ENCODE measurements at places on chromosomes 12 and 14.

DNA sequence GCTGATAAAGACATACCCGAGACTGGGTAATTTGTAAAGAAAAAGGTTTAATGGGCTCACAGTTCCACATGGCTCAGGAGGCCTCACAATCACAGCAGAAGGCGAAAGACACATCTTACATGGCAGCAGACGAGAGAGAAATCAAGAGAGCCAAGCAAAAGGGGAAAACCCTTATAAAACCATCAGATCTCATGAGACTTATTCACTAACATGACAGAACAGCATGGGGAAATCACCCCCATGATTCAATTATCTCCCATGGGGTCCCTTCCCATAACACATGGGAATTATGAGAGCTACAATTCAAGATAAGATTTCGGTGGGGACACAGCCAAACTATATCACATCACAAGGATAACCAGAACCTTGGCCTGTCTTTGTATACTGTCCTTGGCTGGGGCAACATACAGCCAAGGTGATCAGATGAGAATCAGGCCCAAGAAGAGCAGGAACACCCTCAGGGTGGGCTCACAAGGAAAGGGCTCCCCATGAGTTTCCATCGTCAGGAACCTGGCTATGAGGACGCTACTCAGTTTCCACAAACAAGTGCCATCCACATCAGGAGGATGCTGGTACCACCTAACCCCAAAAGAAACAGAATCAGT is 152.7 kb downstream of the FOXN3 start:
- DNase-seq, result peak; percentile 66
- H3K27me3 ChIP-seq, result no peaks in the 10 kb centered on the region
- H3K4me3 ChIP-seq, result peak overlapping the region; percentile 6
- peaks cover 1% of the 10 kb centered on the region for H3K36me3 ChIP-seq
- H3K27ac ChIP-seq, result no peak overlapping the region

- H3K4me1 ChIP-seq, result no peaks in the 10 kb centered on the region
- peaks cover 4% of the 10 kb centered on the region for H3K36me3 ChIP-seq
- no peak overlapping the region for H3K27ac ChIP-seq
- DNase-seq, result peak; percentile 17
- H3K4me3 ChIP-seq, result no peak overlapping the region
- no peaks in the 10 kb centered on the region for H3K27me3 ChIP-seq
Observed at GRCh38 chr12:45907955-45908354, 82.4 kb downstream of the SCAF11 start.

- no peak overlapping the region for H3K4me3 ChIP-seq
- no peak overlapping the region for H3K27ac ChIP-seq
- peaks cover 18% of the 10 kb centered on the region for H3K4me1 ChIP-seq
- H3K36me3 ChIP-seq, result no peaks in the 10 kb centered on the region
Observed at GRCh38 chr14:91778217-91778616, 46.3 kb upstream of the CATSPERB start.

DNA sequence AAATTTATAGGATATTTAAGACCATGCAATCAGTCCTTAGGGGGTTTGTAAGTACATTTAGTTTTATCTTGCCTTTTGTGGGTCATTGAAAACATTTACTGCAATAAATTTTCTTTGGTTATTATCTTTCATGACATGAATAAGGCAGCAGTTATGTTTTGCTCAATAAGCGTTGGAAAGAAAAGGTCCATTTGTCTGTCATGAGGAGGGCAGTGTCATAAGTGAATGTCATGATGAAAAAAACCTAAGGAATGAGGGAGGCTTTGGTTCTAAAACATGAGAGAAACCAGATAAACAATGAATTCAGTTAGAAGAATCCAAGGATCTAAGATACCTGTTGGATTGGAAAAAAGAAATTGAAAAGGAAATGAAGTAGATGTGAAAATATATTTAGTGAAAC is 209.4 kb downstream of the NAV3 start:
- no peaks in the 10 kb centered on the region for H3K4me1 ChIP-seq
- no peak for DNase-seq
- no peak overlapping the region for H3K4me3 ChIP-seq
- H3K36me3 ChIP-seq, result no peaks in the 10 kb centered on the region
- no peak overlapping the region for H3K27ac ChIP-seq

GRCh38 chr12:19183121-19183838 is 53.7 kb downstream of the PLEKHA5 start:
- H3K4me1 ChIP-seq, result no peaks in the 10 kb centered on the region
- no peaks in the 10 kb centered on the region for H3K36me3 ChIP-seq
- no peaks in the 10 kb centered on the region for H3K27me3 ChIP-seq
- no peak overlapping the region for H3K4me3 ChIP-seq
- no peak overlapping the region for H3K27ac ChIP-seq
- no peak for DNase-seq

- H3K36me3 ChIP-seq, result peaks cover 2% of the 10 kb centered on the region
- no peak overlapping the region for H3K4me3 ChIP-seq
- DNase-seq, result no peak
- H3K27ac ChIP-seq, result no peak overlapping the region
Observed at GRCh38 chr12:123064366-123064765, 83.9 kb downstream of the ARL6IP4 start.

GRCh38 chr12:94247246-94247645 is 98.9 kb downstream of the PLXNC1 start:
- no peak for DNase-seq
- no peak overlapping the region for H3K4me3 ChIP-seq
- H3K27me3 ChIP-seq, result no peaks in the 10 kb centered on the region
- H3K36me3 ChIP-seq, result peaks cover 25% of the 10 kb centered on the region
- H3K4me1 ChIP-seq, result peaks cover 36% of the 10 kb centered on the region

DNA sequence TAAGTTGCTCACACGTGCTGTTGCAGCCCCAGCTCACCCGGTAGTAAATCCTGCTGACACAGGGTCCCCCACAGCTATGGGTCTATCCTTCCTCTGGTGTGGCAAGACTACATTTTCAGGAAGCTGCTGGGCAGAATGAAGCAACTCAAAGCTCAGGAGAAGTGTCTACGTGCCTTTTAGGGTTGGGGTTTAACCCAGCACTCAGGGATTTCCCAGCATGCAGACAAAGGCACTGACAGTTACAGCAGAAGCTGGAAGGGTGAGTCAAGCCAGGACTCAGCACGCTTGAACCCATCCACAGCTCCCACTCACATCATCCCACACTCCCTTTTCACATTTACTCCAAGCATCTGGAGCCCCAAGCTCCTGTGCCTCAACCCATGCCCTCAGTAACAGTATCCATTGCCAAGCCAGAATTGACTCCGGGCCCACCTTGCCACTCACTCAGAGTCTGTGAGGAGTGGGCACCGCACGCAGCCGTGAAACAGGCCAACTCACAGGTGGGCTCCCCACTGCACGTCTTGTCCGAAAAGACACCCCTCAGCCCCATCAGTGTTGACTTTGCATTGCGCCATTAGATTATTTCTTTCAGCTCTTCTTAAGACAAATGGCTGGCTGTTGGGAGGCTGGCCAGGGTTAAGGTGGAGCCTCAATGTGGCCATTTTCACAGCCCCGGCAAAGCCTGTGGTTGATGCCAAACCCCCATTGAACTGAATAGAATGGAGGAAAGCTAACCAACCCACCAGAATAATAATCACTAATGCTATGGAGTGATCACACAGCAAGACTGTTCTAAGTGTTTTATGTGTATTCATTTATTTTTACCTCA is 59.6 kb downstream of the ZFP36L1 start:
- DNase-seq, result no peak
- H3K27ac ChIP-seq, result no peak overlapping the region
- peak overlapping the region; percentile 16 for H3K4me3 ChIP-seq

DNA sequence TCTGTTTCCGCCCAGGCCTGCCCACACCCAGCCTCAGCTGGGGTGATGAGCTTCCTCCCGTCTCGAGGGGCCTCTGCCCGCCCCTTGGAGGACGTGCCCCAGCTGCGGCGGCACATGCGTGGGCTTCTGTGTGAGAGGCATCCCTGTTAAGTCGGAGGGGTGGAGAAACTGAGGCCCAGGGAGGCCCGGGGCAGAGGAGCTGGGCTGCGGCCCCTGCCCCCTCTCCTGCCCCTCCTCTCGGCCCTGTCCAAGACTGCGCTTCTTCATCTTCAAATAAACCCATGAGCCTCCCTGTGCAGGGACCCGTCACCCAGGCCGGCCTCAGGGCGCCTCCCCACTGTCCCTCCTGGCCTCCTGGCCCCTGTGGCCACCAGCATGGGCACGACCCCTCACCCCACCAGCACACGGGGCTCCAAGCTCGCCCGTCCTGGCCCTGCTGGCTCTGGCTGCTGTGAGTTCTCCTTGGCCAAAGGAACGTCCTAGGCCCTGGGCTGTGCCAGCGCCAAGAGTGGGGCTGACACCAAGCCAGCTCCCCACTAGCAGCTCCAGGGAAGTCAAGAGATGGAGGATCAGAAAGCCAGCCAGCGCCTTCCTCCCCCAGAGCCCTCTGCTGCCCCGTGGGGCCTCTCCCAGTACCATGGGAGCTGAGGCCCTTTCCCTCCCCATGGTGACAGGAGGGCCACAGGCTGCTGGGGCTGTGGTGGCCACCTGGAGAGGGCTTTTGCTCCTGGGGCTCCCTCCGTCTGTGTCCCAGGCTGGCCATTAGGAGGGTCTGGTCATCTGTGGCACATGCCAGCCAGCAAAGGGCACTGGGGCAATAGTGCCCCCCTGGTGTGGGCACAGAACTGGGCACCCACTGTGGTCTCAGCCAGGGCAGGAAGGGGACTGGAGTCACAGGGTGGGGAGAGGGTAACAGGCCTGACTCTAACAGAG is 180.4 kb downstream of the KIF26A start:
- no peaks in the 10 kb centered on the region for H3K36me3 ChIP-seq
- H3K4me3 ChIP-seq, result no peak overlapping the region
- DNase-seq, result no peak
- H3K27ac ChIP-seq, result no peak overlapping the region
- H3K4me1 ChIP-seq, result no peaks in the 10 kb centered on the region

- no peak overlapping the region for H3K4me3 ChIP-seq
- H3K4me1 ChIP-seq, result no peaks in the 10 kb centered on the region
- H3K36me3 ChIP-seq, result no peaks in the 10 kb centered on the region
- no peaks in the 10 kb centered on the region for H3K27me3 ChIP-seq
- DNase-seq, result no peak
Observed at GRCh38 chr12:51630986-51631385, 40.0 kb downstream of the SCN8A start.

- no peaks in the 10 kb centered on the region for H3K27me3 ChIP-seq
- no peak overlapping the region for H3K4me3 ChIP-seq
- no peak for DNase-seq
- no peaks in the 10 kb centered on the region for H3K36me3 ChIP-seq
- peak overlapping the region; percentile 50 for H3K27ac ChIP-seq
- H3K4me1 ChIP-seq, result no peaks in the 10 kb centered on the region
Observed at GRCh38 chr14:42011221-42011620, 404.5 kb downstream of the LRFN5 start.

DNA sequence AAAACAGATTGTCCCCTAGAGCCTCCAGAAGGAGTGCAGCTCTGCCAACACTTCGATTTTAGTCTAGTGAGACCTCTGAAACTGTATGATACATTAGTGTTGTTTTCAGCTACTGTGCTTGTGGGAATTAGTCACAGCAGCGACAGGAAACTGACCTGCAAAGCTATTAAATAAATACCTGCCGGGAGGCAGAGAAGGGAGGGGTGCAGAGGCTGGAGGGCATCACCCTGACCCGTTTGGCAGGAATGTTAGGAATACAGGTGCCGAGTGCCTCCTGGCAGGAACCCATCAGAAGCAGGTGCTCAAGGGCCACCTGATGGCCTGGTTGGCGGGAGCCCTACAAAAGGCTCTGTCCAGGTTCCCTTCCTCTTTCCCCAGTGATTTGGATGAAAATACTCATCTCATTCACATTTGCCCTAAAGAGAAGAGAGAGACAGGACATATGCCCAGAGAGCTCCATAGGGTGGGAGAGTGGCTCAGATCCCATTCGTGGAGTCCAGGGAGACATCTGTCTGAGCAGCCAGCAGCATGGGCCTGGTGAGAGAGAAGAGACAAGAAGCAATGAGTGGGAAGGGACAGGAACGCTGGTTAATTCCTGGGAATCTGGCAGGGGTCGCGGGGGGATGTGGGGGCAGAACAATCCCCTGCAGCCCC is 44.6 kb downstream of the C14orf132 start:
- H3K36me3 ChIP-seq, result no peaks in the 10 kb centered on the region
- H3K4me1 ChIP-seq, result no peaks in the 10 kb centered on the region

- peak; percentile 36 for DNase-seq
- H3K4me3 ChIP-seq, result no peak overlapping the region
- H3K4me1 ChIP-seq, result no peaks in the 10 kb centered on the region
- no peaks in the 10 kb centered on the region for H3K36me3 ChIP-seq
- H3K27me3 ChIP-seq, result no peaks in the 10 kb centered on the region
Observed at GRCh38 chr12:57175428-57176138, 28.2 kb upstream of the LRP1-AS start.

DNA sequence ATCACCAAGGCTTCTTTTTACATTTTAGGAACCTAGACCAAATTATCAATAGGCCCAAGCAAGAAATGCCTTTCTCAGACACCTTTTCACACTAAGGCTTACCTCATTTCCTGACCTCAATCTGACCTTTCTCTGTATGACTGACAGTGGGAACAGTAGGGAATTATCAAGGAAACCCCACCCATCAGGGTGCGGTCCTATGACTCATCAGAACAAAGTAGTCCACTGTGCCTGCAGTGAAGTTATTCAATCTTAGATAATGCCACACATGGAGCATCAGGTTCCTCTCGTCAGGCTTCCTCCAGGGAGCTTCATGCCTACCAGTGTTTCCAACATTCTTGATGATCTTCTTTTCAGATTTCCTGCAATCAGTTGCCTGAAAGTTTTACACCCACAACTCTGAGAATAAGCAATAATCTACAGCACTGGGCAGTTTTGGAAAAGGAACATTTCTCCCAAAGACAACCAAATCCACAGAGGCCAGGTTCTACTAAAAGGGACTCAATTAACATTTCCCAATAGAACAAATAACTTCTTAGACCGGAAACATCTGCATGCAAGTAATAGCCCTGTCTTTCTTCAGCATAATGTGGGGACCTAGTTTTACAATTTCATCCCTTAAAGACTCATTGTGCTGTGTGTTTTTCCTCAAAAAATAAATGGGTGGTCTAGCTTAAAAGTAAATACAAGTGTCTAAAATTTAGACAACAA is 35.9 kb upstream of the TMTC2 start:
- no peaks in the 10 kb centered on the region for H3K4me1 ChIP-seq
- H3K27me3 ChIP-seq, result no peaks in the 10 kb centered on the region

DNA sequence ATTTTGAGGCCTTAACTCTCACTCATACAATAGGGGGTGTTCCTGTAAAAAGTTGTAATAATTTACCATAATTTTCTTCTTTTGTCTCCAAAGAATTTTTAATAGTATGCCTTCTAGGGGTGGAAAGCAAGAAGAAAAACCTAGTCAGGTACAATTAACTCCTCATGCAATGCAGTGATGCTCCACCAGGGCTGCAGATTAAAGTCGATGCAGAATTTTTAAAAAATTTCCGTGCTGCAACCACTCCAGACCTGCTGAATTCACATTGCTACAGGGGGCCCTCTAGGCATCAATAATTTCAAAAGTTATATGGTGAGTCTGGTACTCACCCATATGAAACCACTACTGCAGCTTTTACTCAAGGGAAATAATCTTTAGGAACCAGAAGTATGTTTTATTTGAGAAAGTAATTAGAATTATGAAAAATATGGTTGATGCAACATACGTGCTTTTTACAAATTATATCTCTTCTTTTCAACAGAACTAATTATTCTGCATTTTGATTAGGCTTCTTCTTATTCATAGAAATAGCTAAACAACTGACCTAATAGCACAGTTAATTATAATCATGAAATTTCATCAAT is 353.2 kb downstream of the BCAT1 start:
- H3K27me3 ChIP-seq, result no peaks in the 10 kb centered on the region
- H3K4me3 ChIP-seq, result no peak overlapping the region
- H3K4me1 ChIP-seq, result peaks cover 17% of the 10 kb centered on the region
- no peak overlapping the region for H3K27ac ChIP-seq
- no peaks in the 10 kb centered on the region for H3K36me3 ChIP-seq
- no peak for DNase-seq

- no peaks in the 10 kb centered on the region for H3K36me3 ChIP-seq
- H3K4me3 ChIP-seq, result no peak overlapping the region
Observed at GRCh38 chr12:22306311-22306710, 28.2 kb downstream of the ST8SIA1 start.
